NCI-H1417 (cell line): ENCODE measurements at places on chromosomes 7 and 10.

DNA sequence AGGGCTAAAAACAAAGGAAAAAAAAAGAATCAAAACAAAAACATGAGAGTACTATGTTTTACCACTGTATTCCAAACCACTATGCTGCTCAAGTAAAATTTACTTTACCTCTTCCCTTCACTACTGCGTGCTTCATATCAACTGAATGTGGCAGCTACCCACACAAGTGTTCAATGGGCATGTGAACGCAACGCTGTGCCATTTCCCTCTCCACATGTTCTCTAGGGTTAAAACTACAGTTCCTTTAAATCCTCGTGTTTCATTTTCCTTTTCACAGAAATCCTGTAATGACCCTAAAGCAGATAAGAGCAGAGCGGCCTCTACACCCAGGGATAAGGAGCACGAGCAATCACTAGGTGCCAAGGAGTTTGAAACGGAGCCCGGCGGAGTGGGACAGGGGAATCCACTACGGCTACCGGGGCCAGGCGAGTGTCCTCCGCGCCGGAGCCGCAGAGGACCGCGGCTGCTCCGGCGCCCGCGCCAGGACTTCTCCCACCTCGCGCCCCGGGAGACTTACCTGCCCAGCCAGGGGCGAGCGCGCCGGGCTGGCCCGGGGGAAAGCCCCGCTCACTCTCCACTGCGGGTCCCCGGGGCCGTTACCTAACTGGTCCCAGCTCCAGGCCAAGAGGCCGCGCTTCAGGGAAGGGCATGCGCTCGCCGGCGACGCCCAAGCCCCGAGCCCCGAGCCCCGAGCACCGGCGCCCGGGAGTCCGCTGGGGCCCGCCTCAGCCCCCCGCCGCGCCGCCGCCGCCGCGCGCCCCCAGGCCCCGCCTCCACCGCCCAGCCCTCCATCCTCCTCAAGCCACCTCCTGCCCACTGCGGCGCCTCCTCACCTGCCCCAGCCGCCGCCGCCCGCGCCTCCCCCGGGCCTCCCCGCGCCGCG lies 711 bp downstream of the NAMPT start:
- DNase-seq = peak; percentile 88

- no peak for DNase-seq
Observed at GRCh38 chr7:123993996-123994395, 38.9 kb downstream of the TMEM229A start.

DNA sequence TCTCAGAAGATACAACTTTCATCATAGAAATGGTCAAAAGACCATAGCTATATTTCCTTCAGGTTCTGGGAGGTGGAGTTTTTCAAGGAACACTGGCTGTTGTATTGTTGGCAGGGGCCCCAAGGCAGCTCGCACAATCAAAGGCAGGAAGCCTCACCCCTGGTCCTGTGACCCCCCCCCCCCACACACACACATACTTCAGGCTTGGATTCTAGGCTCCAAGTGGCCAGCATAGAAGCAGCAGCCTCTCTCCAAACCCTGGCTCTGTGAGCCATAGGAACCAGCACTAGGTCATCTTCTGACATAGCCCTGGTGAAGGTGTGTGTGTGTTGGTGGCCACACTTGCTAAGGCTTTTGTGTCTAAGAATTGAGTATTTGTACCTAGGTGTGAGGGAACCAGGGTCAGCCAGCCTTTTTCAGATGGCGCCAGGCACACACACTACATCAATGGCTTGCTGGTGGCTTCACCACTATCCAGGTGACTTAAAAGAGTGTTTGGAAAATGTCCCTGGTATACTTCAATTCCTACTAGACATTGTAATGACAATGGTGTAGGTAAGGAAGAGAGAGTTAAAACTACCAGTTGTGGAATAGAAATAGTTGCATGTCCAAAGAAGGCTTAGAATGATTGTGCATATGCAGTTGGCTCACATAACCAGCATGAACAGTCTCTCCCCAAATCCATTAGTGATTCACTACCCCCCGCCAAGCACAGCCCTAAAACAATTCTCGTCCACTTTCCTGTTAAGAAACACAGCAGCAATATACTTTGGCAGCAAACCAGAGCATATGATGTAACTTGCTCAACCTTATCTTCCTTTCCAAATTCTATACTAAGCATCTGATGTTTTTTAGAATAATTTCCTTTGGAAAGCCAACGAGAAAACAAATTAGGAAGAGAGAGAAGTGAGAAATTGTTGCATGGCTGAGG lies 91.3 kb downstream of the AVL9 start:
- no peak for DNase-seq

- DNase-seq = no peak
Observed at GRCh38 chr10:30058570-30059132, 735 bp downstream of the JCAD start.

- DNase-seq = no peak
Observed at GRCh38 chr10:81403451-81403850, 471.5 kb upstream of the NRG3 start.
